Breast epithelium (tissue), 4 donors: ENCODE measurements at places on chromosomes 11 and 22. TPM values are rescaled to one million over a fixed set of nuclear protein-coding genes. Genes with fewer than 3 reads are reported as not detected.

MYOD1 gene
- total RNA-seq: not detected

GRCh38 chr11:129960216-129961214 is 42.1 kb downstream of the PRDM10 start:
- no peak for DNase-seq

DNA sequence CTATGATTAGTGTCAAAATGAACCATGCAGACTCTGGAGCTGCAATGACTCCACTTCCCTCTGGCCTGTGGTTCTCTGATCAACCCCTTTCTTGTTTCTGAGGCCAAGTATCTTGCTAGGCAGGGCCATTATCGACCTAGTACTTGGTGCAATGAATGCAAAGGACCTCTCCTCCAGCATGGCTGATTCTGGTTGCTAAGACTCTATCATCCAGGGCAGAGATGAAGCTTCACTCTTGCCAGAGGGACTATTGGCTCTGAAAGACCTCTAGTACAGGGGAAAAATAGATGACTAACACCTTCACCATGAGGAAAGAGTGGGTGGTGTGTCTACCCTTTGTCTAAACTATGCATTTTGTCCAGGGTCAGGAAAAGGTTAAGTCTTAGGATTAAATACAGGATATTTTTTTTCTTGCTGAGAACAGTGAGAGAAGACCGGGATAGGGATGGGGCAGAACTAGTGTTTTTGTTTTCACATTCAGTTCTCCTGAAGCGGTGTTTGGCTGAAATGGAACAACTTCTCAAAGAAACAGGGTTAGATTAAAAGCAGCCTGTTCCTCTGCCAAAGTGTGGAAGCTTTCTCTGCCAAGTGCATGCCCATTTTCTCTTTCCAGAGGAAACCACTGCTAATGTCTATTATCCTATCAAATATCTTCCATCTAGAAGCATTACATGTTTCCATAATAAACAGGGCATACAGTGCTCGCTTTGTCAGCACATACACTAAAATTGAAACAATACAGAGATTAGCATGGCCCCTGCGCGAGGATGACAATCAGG is 5.0 kb upstream of the MTFP1 start:
- DNase-seq: no peak

UBASH3B gene
- 6.2 TPM for total RNA-seq

EED gene
- 26.2 TPM for total RNA-seq

- peak; percentile 51 for DNase-seq
Measured at GRCh38 chr22:50526834-50527801, 1.7 kb upstream of the SCO2 start.

- no peak for DNase-seq
Measured at GRCh38 chr22:24875862-24876506, 70.0 kb downstream of the SGSM1 start.

- DNase-seq: no peak
Measured at GRCh38 chr11:65642014-65642671, 4.2 kb downstream of the SIPA1 start.

DNA sequence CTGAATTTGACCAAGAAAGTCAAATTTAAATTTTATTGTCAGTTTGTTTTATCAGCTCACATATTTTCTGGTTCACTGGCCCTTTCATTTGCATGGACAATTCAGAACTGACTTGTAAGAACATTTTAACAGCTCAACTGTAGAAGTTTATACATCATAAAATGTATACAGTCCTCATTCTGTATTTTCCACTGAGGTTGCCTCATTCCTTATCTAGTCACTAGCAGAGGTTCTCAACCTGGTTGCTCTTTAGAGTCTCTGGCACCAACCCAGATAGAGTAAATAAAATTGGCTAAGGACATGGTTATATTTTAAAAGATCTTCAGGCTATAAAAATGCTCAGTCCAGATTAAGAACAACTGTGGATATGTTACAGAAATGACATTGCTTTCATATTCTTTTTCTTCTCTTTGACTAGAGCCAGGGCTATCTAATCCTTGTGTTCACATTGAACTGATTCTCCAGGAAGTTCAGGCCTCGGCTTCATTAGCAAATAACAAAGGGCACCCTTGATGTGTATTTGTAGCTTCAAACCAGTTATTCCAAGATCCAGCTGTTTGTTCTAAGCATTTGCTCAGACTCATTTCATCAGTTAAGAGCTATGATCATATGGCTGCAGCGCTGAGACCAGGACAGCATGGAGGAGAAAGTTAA is 782.5 kb downstream of the ETS1 start:
- no peak for DNase-seq

GRCh38 chr11:103536335-103536722 is 427.1 kb downstream of the DYNC2H1 start:
- no peak for DNase-seq

DCDC1 gene
- total RNA-seq: 3.8 TPM

DNA sequence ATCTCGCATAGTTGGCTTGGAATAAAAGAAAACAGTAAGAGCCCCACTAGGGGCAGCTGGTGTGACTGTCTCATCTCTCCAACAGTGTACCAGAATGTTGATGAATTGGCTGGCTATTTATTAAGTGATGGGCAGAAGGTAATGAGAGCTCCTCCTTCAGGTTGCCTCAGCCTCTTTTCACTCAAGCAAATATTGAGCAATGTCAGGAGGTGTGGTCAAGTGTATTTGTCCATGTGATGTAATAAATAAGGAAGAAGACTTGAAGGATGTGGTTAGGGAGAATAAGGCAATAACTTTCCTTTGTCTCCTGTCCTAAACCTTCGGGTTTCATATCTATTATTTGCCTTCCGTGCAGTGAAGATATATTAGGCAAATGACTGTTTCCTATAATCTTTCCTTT is at the start of gene TCN1:
TSS of gene TCN1 (minus strand) at position 91 of the 400 bp plus-strand sequence. CDS start at position 74, 17 bp downstream.
- peak; percentile 23 for DNase-seq

IL18 gene
- 16.8 TPM for total RNA-seq

BTBD18 gene
- total RNA-seq: not detected

PLEKHB1 gene
- total RNA-seq: 49.6 TPM

DNA sequence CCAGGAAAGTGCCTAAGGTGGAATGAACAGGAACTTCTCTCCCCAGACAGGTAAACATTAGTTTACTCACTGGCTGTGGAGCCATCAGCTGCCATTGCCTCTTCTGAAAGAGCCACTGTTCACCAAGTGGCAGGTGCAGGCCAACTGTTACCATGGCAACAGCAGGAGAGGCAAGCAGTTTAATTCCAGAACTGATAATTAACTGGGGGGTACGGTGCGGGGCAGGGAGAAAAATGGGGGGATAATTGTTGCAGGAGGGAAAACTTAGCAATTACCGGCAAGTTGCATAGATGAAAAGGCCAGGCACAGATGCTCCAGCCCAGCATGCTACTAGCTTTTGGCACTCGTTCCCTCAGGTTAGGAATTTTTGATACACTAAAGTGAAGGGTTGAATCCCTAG is 85.1 kb downstream of the TRIM44 start:
- no peak for DNase-seq

GRCh38 chr11:69450064-69450856 is 31.2 kb upstream of the LINC01488 start:
- no peak for DNase-seq

GRCh38 chr11:38423042-38423441 is 1825.0 kb upstream of the RAG2 start:
- no peak for DNase-seq

KRTAP5-11 gene
- not detected for total RNA-seq

DNA sequence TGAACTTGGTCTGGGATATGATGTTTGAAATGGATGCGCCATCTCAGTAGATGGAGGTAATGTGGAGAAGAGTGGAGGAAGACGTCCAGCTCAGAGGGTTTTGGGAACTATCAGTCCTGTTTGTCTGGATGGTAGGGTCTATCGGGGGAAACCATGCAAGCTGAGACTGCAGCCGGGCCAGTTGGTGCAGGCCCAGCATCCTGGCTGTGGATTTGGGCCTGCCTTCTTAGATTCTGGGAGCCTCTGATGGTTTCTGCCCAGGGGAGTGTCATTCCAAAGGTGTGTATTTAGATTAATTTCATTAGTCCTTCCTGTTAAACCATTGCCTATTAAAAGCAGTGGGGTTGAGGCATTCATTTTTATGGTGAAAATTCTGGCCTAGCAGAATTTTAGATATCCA is 31.6 kb downstream of the BMAL1 start:
- no peak for DNase-seq

C11orf16 gene
- not detected for total RNA-seq
